ENCODE measurements at places on chromosomes 7 and 10.
A peak's percentile ranks its signal among the peaks of the same experiment; 100 is the strongest.

DNA sequence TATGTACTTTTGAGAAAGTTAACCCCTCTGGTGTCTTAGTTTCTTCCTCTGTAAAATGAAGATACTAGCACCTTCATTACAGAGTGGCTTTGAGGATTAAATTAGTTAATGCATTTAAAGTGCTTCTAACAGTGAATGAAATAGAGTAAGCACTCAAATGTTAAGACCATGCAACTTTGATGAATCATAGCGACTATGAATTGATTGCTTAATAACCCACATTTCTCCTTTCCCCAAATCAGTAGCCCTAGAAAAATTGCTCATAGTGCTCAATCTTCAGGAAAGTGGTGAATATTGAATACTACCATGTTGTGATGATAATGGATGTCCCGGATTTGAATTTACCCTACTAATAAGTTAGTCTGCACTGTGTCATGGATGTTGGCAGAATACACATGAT lies 48.1 kb downstream of the CD36 start:
- DNase-seq: no peak

GRCh38 chr7:38000272-38000671 lies 79.8 kb downstream of the EPDR1 start:
- DNase-seq: no peak

GRCh38 chr10:27345455-27345920 lies 104.9 kb upstream of the ACBD5 start:
- DNase-seq: no peak

- DNase-seq: no peak
These were observed 148.1 kb downstream of the POU6F2 start for GRCh38 chr7:39125846-39126245.

- DNase-seq: no peak
These were observed 14.2 kb upstream of the SYPL1 start for GRCh38 chr7:106126170-106126938.

DNA sequence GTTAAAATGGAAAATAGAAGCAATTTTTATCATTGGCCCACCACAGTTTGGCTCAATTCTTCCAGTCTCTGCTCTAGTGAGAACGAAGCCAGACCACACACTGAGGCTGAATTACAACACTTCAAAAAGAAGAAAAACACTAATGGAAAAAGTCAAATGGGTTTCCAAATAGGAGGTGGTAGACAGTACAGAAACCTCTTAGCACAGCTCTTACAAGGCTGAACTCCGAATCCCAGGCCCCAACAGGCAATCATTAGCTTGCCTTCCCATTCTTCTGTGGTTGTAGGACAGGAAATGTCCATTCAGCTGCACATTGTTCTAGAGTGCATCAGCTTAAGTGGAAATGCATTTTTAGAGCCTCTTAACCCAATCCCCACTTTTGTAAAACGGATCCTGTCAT lies 115.1 kb upstream of the MEOX2 start:
- DNase-seq: no peak

- DNase-seq: no peak
These were observed 329.3 kb downstream of the CACNA2D1 start for GRCh38 chr7:82114237-82114636.

DNA sequence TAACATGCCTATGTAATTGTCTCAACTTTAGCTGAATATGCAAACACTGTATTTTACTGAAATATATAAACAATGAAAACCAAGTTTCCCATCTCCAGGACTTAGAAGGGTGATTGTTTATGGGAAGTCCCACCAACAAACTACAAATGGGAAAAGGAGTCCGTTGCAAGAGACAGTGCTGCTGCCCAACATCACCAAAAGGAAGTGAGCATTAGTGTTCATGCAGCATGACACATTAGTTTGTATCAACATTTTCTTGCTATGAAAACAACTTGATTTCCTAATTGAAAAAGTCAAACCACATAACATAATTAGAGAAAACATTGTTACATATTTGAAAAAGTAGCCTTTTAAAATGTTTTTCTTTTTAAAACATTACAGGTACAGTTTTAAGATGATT lies 138.5 kb downstream of the ZNF438 start:
- no peak for DNase-seq

- no peak for DNase-seq
These were observed 64.9 kb downstream of the PLPP4 start for GRCh38 chr10:120521880-120522279.

- no peak for DNase-seq
These were observed 27.4 kb downstream of the MAPK8 start for GRCh38 chr10:48333856-48334255.

GRCh38 chr7:26156451-26157420 lies 4.7 kb downstream of the NFE2L3 start:
- DNase-seq: peak; percentile 91

DNA sequence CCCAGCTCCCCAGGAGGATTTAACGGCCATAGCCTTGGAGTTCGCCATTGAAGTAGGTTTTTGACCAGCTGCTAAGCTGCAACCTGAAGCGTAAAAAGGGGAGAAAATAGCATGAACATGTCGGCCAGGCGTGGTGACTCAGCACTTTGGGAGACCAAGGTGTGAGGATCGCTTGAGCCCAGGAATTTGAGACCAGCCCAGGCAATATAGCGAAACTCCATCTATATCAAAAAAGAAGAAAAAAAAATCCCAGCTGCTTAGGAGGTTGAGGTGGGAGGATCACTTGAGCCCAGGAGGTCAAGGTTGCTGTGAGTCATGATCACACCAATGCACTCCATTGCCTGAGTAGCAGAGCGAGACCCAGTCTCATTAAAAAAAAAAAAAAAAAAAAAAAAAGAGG lies 32.2 kb upstream of the MCU start:
- DNase-seq: no peak

DNA sequence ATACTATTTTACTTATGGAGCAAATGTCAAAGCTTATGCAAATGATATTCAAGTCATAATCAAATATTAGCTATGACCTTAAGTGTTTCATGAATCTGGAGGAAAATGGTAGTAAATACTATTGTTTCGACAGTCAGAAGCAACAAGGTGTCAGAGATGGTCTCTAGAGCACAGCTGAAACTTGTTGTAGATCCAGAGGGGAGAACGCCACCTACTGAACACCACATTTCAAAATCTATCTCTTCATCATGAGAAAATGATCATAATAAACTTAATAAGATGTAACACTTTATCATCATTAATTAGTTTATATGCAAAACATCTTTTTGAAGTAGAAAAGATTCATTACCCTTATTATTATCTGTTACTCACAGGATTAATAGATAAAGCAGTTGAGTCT lies 418.7 kb downstream of the GATA3 start:
- DNase-seq: no peak

DNA sequence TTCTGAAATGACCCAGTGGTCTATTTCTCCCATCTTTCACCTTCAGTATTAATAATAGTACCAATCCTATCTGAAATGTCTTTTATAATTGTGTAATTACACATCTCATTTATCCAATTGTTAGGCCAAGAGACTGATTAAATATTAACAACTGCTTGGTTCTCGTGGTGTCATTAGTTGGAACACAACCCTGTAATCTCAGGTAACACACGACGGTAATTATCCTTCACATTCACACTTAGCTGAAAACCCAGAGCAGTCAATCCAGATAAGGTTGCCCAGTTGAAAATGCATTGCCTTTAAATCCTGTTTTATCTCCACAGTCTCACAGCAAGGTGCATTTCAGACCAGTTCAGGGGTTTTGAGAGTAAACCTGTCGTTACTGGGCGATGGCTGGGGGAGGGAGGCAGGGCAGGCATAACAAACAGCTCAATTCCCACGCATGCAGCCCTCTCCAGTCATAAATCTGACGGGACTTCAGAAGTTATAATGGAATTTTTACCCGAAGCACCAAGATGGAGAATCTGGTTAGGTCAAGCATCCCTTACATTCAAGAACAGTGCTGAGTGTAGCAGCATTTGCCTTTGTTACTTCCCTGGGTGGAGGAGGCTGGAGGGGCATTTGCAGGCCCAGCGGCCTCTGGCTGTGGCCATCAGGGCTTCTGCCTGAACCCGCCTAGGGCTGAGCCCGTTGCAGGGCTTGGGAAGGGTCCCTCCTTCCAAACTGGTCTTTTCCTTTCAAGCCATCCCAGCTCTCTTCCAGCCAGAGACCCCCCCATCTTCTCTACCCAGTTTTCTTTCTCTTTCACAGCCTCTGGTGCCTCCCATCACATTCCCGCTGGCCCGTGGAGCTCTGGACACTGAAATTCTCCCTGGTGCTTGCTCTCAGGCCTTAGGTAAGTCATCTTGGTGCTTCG lies 201.0 kb upstream of the LYZL2 start:
- no peak for DNase-seq

- DNase-seq: no peak
These were observed 586.5 kb downstream of the LRMDA start for GRCh38 chr10:76017733-76018433.

DNA sequence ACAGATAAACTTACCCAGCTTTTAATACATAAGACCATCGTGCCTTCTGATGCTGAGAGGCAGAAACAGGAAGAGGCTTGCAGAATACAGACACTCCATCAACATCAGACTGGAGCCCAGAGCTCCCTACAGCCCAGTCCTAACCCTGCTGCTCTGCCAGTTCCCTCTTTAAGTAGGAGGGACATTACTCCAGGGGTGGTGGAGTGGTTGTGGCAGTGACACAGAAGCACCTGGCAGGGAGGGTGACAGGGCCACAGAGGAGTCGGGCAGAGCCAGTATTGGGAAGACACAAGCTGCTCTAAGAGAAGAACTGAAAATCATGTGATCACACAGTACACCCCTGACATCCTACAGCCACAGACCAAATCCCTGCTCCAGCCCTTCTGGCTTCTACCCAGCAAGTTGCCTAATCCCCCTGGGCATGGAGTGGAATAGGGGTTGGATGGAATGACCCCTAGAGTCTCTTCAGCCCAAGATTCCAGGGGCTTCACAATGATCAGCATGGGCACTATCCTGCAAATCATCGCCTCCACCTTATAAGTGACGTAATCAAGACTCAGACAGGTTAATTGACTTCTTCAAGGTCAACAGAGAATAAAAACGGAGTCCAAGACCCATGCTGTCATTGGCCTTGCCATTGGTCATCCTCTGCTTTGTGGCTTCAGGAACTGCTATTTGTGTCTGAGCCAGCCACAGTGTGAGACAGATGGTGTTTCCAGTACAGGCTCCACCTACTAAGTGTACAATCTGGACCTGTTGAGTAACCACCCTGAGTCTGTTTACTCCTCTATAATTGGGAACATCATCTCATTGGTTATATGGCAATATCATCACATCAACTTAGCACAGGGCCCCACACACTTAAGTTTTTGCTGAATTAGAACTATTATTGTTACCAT lies 61.1 kb upstream of the ZMIZ1 start:
- no peak for DNase-seq

DNA sequence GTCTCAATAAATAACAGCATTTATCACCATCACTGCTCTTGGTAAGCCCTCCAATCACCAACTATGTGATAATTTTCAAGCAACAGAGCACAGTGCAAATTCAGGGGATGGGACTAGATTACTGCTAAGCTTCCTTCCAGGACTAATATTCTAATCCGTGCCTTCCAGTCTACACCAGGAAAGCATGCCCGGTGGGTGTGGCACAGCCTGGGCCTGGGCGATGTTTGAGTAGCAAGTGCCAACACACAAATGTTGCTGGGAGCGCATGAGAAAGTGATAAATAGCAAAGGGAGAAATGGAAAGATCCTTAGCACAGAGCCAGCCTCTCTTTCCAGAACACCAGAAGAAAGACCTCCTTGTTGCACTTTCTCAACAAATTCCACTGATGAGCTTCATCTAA lies 13.5 kb upstream of the TM9SF3 start:
- DNase-seq: no peak

GRCh38 chr7:54153462-54153861 lies 388.7 kb upstream of the VSTM2A start:
- no peak for DNase-seq

- DNase-seq: no peak
These were observed 409.3 kb downstream of the RPS24 start for GRCh38 chr10:78442836-78443550.

DNA sequence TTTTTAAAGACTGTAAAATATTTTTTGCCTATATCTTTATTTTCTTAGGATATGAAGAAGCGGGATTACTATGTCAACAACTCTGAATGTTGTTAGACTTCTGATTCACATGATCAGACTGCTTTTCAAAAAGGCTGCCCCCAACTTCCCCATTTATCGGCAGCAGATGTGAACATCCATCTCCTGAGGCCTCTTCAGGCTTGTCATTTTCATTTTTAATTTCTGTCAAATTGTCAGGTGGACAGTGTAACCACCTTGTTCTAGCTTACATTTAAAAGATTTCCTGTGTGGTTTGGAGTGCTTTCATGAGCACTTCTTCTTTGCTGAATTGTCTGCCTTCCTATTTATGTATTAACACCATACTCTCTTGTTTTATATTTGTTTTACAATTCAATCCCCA lies 78.8 kb upstream of the GSDME start:
- peak; percentile 76 for DNase-seq

DNA sequence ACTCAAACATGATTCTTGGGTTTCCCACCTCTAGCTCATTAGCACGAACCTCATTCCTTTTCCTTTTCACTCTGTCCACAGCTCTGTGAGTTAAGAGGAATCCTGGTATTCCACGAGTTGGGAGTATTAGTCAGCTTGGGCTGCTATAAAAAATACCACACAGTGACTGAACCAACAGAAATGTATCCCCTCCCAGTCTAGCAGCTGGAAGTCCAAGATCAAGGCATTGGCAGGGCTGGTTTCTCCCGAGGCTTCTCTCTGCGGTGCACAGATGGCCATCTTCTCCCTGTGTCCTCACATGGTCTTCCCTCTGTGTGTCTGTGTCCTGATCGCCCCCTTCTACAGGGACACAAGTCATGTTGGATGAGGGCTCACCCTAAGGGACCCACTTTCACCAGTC lies 261.6 kb downstream of the TNS3 start:
- DNase-seq: no peak

- DNase-seq: no peak
These were observed 212.4 kb upstream of the BMPER start for GRCh38 chr7:33692956-33693355.

- DNase-seq: no peak
These were observed 114.6 kb downstream of the CPED1 start for GRCh38 chr7:121103086-121103485.

- DNase-seq: no peak
These were observed 157.7 kb downstream of the CALN1 start for GRCh38 chr7:72254455-72254854.

DNA sequence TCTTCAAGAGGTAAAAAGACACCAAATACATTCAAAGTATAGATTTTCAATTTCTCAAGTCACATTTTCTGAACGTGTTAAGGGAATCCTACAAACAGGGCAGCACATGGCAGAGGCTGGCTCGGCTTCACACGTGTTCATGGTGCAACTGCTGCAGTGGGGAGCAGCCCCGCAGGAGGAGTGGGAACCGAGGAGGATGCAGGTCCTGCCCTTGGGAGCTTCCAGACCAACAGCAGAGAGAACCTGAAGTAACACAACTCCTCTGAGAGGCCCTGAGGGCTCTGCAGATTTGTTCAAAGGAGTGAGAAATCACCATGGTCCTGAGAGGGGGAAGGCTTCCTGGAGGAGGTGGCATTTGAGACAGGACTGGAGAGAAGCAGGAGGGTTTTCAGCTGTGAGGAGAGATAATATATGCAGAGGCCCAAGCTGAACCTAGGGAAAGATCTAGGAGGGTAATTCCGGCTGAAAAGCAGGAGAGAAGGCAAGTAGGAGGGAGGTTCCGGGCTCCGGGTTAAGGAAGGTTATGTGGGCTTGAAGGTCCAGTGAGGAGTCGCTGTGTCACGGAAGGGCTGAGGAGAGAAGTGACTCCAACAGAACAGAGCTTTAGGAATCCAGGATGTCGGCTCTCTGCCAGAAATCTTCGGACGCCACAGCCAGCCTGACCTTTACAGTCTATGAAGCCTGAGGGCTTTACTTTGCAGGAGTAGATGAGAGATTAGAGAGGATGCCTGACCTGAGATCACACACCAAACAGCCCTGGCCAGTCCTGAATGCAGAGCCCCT lies 77.5 kb downstream of the GPR26 start:
- DNase-seq: no peak
